ENCODE measurements at places on chromosomes 1 and 21.

- no peak for DNase-seq
Measured at GRCh38 chr1:159206110-159206509, 1.4 kb downstream of the ACKR1 start.

GRCh38 chr21:15692711-15693110, 37.1 kb upstream of the USP25 start:
- no peak for DNase-seq

DNA sequence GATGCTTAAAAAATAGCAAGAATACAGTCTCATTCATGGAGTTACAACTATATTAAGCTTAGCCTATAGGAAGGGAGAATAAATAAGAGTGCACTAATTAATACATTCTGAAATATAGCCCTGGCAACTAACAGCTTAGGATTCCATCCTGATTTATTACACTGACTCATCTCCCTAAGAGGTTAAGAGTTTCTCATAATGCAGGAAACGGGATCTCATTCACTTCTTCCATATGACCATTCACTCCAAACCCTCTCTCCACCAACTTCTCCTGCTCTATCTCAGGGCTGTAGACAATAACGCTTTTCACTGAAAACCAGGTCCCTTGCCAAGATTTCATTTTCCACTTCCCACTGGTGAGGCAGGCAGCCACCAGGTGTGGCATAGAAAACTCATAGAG, 168.5 kb upstream of the PLD5 start:
- no peak for DNase-seq

GRCh38 chr1:209822706-209823105, 5.1 kb upstream of the UTP25 start:
- no peak for DNase-seq

DNA sequence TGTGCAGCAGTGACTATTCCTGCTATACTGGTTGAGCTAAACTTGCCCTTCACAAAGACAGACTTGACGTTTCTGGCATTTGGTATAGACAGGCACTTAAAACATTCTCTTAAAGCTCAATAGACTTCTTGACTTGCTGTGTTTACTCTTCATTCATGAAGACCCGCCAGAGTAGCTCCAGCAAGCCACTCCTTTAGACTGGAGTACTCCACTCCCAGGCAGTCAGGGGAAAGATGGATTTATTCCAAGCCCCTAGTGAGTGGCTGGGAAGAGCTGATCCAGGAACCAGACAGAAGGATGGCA, 70.7 kb downstream of the EVA1C start:
- no peak for DNase-seq

DNA sequence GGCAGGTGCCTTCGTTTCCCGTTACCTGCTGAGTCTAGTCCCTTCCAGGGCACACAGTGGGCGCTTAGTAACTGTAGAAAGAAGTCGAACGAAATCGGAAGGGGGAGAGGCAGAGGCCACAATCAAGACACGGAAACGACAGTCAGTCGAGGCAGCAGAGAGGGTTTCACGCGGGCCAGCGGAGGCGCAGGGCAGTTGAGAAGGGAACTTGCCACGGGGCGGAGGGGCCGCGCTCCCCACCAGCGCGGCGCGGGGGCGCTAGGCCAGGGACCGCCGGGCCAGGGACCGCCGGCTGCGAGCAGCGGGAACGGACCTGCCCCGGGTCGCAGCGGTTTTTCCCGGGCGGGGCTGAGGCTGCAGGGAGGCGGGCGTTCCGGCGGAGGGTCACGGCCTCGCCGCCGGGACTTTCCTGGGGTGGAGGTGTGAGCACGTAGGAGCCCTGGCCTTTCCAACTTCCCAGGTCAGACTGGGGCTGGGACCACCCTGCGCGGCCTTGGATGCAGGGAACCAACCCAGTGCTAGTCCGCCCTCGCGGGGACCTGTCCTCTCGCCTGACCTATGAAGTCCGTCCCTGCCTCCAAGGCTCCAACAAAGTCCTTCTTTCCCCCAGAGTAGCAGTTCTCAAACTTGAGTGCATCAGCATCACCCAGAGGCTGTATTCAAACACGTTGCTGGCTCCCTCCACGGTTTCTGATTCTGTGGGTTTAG, 150.1 kb upstream of the FGGY start:
- DNase-seq = peak; percentile 62

DNA sequence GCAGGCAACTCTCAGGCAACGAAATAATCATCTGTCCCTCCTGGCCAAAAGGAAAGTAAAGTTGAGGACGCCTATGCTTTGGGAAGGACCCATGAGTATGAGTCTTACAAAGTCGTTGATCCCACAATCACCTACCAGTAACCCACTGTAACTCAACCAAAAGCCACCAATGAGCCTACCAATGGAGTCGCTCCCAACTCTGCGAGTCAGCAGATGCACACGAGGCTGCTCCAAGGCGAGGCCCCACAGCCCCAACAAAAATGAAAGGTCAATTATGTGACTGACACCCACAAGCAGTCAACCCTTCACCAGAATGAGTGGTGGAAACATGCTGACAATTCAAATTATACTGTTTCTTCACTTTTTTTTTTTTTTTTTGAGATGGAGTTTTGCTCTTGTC, 12.0 kb downstream of the SETD4 start:
- no peak for DNase-seq

DNA sequence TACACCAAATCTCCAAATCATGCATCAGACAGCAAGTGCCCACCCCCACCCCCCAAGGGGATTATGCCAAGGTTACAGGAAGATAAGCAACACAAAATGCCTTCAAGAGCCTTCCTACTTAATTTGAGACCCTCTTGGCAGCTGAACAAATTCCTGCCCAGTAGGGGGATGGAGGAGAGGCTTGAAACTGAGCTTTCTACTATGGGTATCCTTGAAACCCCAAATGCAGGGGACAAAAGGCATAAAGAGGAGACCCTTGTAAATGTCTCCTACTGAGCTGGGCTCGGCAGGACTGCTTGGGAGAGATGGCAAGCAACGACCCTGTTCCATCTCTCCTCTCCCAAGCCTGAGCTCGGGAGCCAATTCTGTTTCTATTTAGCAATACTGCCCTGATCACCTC, 3.5 kb downstream of the SLC41A1 start:
- no peak for DNase-seq

- DNase-seq = no peak
Measured at GRCh38 chr1:163372576-163372975, 50.8 kb downstream of the NUF2 start.

GRCh38 chr1:93670141-93670540, 11.5 kb downstream of the BCAR3 start:
- peak; percentile 87 for DNase-seq

DNA sequence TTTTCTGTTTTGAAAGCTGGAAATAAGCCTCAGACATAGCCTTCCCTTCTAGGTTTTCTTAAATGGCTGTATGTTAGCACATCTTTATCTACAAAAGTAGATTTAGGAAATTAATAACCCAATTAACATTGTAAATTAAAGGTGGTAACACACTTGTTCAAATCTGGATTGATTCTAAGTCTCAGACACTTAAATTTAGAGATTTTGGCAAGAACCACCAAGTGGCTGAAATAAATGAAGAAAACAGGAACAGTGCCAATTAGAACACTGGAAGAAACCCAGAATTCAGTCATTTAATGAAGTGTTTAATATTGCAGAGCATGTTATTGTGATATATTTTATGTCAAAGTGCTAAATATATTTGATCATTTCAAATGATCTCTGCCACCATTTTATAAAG, 628.2 kb downstream of the USP25 start:
- no peak for DNase-seq

DNA sequence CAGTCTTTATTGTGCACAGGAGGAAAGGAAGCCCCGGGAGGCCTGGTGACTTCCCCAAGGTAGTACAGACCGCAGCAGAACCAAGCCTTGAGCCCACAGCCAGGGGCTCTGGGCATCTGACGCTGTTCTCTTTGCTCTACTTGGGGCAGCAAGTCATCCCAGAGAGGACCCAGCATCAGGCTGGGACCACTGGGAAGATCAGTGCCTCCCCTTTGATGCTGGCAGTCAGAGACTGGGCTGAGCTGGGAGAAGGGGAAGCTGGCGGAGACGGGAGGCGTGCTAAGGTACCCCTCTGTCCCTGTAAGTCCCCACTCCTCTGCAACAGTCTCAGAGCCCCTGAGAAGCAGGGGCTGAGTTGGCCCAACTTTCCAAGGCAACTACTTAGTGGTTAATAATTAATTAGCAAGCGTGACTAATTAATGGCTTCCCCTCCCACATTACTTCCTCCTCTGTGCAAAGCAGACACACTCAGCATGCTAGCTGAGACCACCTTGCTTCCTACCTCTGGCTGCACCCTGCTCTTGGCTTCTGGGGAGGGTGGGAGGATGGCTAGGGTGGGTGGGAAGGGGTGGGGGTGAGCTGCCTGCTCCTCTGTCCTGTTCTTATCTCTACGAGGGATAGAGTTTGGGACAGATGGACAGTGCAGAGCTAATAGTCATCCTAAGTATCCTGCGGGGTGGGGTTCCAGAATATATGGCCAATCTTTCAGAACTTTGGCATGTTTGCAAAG, 1.3 kb downstream of the INAVA start:
- no peak for DNase-seq

GRCh38 chr1:246320286-246320685, 186.8 kb downstream of the SMYD3 start:
- DNase-seq = no peak

DNA sequence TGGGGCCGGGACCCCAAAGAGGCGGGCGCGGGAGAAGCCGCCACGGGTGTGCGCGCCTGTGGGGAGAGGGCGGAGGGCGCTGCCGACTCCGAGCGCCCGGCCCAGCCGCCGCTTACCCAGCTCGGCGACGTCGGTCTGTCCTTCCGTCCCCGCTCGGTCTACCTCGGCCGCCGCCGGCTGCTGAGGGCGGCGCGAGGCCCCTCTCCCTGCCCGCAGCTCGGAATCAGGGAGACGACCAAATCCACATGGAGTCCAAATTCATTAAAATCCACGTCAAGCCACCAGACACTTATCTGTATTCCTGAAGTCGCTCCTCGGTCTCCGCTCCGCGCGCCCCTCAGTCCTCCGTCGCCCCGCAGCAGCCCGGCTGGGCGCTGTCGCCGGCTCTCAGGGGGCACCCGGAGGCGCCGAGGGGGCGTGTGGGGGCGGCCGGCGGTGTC, 637 bp downstream of the PLXNA2 start:
- DNase-seq = peak; percentile 51

GRCh38 chr21:17491716-17492414, 21.0 kb upstream of the CXADR start:
- DNase-seq = peak; percentile 96

DNA sequence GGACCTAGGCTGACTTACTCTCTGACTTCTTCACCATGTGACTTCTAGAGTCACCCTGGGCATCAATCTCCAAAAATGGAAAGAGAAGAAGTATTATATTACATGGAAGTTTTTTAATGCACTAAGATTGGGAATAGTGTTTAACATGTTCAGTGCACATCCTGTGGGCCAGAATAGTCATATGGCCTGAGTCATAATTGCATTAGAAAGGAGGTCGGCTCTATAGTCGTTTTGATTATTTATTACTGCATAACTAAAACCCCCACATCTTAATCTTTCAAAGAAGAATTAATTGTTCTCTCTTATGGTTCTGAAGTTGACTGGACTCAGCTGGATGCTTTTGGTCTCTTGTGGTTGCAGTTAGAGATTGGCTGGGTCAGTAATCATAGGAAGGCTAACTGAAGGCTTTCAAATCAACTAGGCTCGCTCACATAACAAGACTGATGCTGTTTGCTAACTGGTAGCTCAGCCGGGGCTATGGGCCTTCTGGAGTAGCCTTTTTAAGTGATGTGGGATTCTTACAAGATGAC, 810.6 kb upstream of the ADGRL4 start:
- no peak for DNase-seq

DNA sequence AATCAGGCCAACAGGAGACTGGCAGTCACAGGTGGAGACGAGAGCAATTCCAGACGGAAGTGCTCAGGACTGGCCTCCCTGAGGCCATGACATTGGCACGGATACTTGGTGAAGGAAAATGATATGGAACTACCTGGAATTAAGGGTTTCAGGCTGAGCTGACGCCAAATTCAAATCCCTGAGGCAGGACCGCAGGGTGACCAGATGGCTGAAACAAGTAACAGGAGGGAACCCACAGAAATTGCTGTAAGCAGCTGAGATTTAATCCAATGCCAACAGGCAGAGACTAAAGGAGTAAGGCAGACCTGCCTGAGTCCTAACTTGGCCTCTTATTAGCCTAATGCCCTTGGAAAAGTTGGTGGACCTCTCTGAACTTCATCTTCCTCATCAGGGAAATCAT, 76.2 kb downstream of the ERG start:
- no peak for DNase-seq

DNA sequence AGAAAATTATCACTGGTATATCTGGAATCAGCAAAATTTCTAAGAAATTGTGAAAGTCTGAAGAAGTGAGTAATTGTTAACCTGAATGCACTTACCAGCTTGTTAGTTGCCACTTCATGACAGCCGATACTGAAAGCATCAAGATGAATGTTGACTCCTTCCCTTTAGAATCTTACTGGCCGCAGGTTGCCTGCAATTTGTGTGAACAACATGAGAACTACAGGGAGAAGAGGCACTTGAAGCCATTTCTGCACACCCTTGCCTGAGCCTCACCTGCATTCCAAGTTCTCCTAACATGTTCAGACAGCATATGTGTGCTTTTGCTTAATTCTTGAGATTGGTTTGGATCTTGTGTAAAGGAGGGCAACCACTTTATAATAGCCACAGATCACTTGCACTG, 59.2 kb upstream of the SSX2IP start:
- no peak for DNase-seq

DNA sequence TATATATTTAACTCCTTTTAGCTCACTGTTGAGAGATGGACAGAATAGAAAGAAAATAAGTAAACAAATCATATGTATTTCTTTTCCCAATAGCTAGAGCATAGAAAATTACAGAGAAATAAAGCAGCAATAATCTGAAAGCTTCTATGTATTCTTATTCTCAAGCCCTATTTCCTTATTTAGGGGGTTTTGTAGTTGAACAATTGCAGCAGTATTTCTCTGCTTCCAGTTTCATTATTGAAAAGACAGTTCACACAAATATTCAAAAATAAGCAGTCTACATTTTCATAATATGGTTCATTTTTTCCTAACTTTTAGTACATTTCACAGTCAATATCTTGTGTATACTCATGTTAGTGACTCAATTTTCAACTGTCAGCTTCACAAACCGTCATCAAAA, 638.2 kb downstream of the MRPL39 start:
- DNase-seq = no peak

- peak; percentile 93 for DNase-seq
Measured at GRCh38 chr1:27365372-27366112, 1.2 kb downstream of the MAP3K6 start.

- DNase-seq = peak; percentile 10
Measured at GRCh38 chr21:37415939-37416338, 49.4 kb downstream of the DYRK1A start.

GRCh38 chr1:223199094-223199647, 56.1 kb upstream of the TLR5 start:
- DNase-seq = peak; percentile 40

GRCh38 chr21:33162436-33162951, 67.2 kb upstream of the IFNAR2 start:
- DNase-seq = no peak

DNA sequence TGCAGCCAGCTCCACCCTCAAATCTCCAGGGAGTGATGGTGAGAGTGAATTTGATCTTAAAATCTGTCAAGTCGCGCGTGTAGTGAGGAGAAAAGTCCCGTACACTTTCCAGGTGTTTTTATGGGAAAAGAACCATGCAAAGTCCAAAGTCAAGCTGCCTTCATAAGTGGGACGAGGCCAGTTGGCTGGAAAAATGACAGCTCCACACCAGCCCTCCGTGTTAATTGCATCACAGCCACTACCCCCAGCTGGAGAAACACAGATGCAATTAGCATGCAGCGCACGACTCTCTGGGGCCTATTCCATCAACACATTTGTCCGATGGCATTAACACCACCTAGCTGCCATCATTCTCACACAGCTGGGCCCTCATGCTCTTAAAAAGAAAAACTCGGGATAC, 68.4 kb downstream of the KLHDC7A start:
- DNase-seq = no peak
